ENCODE measurements at places on chromosomes 7 and 10.

- DNase-seq = no peak
Observed at GRCh38 chr10:12796401-12797160, 204.9 kb downstream of the CCDC3 start.

- DNase-seq = no peak
Observed at GRCh38 chr7:13028036-13028824, 340.8 kb downstream of the ARL4A start.

DNA sequence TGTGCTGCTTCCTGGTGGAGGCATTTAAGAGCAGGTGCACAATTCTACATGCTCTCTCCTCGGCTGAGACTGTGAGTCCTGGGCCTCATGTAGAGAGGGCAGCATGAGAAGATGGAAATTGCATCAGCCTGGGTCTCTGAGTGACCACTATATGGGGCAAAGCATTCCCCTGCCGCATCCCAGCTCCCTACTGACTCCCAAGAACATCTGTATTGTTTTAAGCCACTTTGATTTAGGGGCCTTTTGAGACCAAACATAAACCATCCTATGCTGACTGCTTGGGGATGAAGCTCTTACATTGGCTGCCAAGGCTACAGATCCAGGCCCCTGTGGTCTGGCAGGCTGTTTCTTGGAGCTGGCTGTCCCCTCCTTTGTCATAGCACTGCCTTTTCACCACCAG, 101.3 kb upstream of the TBX20 start:
- DNase-seq = no peak

- no peak for DNase-seq
Observed at GRCh38 chr7:137579913-137580640, 236.5 kb upstream of the PTN start.

DNA sequence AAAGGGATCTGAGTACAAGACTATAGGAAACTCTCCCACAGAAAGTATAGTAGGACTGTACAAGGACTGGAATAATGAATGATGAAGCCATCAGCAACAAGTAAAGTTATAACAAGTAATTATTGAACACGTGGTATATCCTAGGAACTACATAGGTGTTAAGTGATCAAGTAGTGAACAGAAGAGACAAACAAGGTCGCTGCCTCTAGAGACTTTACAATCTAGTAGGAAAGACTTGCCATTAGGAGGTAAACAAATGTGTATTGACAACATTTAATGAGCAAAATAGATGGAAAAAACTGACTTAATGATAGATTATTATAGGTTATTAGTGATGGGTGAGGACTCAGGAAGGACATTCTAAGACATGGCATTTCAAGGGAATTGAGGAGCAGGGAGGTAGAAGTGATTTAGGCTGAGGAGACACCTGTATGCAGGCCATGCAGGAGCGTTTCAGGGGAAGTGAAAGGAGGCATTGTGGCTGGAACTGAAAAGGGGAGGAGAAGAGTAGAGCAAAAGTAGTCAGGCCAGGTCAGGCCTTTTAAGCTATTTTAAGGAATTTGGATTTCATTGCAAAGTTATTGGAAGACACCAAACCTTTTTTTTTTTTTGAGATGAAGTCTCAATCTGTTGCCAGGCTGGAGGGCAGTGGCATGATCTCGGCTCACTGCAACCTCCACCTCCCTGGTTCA, 8.5 kb upstream of the GLCCI1 start:
- DNase-seq = no peak

- no peak for DNase-seq
Observed at GRCh38 chr10:15712883-15713282, 6.8 kb downstream of the ITGA8 start.

- DNase-seq = no peak
Observed at GRCh38 chr7:155394413-155394812, 63.5 kb upstream of the EN2 start.

- no peak for DNase-seq
Observed at GRCh38 chr7:103704701-103705100, 258.7 kb upstream of the SLC26A5 start.

GRCh38 chr10:44805466-44806210, 105.5 kb upstream of the TMEM72 start:
- no peak for DNase-seq

- no peak for DNase-seq
Observed at GRCh38 chr10:28954211-28954610, 276.9 kb downstream of the BAMBI start.

DNA sequence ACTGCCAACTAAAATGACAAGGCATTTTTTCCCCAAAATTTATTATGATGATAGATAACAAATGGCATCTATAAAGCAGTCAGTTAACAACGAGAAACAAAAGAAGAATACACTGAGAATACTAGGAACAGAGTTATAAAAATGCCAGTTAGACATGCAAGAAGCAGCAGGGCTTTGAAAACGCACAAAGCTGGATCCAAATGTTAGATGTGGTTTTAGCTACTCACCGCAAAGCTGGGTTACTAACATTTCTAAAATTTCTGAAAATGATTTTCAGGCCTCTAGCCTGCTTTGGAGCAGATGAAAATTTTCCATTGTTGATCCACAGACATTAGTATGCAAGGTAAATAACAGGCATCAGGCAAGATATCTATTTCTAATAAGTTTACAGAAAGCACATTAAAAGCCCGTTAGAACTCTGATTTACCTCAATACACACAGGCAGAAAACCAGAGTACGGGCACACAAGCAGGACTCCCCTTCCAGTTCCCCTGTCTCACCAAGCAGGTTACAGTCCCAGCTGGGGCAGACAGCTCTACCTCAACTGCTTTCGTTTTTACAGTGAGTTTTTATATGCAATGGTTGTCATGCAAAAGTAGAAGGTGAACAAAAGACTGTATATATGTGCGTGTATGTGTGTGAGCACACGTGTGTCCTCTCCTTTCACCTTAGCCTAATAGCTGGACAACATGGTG, 37.9 kb downstream of the GLI3 start:
- no peak for DNase-seq

DNA sequence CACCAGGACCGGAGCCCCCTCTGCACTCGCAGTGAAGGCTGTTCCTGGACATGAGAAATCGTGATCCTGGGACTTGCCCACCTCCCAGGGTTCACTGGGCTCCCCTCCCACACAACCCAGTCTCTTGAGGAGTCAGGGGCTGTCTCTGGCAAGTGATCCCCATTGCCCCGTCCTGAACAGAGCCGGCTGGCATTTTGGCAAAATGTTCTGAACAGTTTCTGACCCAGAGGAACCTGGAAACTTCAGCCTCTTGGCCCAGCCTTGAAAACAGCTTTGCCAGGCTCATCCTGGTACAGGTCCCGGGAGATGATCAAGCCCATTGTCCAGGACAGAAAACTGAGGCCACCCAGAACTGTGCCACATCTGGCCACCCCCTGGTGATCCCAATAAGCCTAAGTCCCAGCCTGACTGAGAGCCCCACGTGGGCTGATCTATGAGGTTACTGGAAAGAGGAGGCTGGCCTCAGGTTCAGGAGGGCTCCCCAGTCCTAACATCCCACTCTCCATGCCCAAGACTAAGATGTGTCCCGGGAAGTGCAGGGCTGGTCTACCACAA, 115.7 kb downstream of the OAT start:
- DNase-seq = no peak

DNA sequence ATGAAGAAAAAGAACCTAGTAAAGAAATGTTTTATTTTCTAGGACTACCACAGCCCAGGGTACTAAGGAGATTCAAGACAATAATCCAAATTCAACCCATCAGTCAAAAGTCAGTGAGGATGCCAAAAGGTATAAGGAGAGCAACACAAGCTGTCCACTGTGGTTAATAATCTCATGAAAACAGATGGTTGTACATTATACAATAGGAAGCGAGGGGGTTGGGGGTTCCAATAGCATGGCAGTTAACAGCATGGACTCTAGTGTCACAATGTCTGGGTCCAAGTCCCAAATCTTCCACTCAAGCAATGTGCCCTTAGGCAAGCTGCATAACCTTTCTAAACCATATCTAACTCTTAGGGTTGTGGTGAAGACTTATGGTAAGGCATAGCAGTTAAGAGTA, 35.1 kb downstream of the BRAF start:
- no peak for DNase-seq

DNA sequence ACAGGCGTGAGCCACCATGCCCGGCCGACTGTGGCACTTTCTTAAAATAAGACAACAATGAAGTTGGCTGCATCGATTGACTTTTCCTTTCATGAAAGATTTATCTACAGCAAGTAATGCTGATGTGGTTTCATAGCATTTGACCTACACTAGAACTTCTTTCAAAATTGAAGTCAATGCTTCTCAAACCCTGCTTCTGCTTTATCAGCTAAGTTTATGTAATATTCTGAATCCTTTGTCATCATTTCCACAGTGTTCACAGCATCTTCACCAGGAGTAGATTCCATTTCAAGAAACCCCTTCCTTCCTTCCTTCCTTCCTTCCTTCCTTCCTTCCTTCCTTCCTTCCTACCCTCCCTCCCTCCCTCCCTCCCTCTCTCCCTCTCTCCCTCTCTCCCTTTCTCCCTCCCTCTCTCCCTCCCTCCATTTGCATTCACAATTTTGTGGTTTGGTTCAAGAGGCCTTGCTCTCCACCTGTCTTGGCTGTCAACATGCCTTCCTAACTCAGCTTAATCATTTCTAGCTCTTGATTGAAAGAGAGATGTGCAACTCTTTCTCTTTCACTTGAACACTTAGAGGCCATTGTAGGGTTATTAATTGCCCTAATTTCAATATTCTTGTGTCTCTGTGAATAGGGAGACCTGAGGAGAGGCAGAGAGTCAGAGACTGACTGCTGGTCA, 52.1 kb downstream of the HDAC9 start:
- no peak for DNase-seq

DNA sequence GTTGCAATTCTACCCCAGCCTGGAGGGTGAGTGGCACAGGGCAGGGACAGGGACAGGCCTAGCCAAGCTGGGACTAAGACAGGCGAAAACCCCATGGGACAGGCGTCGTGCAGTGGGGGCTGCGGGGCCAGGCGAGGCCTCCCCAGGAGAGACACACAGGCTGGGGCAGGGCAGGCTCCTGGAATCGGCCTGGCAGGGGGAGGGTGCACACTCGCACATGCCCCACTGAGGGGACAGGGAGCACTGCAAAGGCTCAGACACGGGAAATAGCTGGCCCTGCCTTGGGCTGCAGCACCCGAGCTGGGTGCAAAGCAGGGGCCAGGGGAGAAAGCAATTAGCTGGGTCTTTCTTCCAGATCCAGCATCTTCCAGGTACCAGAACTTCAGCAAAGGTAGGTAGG, 10.4 kb downstream of the LAT2 start:
- no peak for DNase-seq

GRCh38 chr7:44470135-44470479, 20.4 kb downstream of the NUDCD3 start:
- no peak for DNase-seq

DNA sequence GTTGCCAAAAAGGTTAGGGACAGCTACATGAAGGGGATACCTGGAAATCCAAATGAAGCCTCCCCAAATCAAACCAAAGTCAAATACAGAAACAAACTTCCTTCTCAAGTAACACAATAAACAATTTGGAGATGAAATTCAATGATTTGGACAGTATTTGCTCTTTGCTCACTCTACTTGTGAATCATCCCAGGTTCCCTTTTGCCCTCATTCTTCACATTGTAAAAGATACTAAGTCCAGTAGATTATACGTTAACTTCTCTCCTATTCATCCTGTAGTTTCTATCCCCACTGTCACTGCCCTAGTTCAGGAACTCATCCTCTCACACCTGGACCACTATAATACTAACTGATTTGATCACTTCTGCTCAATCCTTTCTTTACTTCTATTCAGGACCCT, 28.3 kb downstream of the FZD1 start:
- DNase-seq = no peak

GRCh38 chr10:112490545-112490944, 43.5 kb downstream of the VTI1A start:
- DNase-seq = no peak

DNA sequence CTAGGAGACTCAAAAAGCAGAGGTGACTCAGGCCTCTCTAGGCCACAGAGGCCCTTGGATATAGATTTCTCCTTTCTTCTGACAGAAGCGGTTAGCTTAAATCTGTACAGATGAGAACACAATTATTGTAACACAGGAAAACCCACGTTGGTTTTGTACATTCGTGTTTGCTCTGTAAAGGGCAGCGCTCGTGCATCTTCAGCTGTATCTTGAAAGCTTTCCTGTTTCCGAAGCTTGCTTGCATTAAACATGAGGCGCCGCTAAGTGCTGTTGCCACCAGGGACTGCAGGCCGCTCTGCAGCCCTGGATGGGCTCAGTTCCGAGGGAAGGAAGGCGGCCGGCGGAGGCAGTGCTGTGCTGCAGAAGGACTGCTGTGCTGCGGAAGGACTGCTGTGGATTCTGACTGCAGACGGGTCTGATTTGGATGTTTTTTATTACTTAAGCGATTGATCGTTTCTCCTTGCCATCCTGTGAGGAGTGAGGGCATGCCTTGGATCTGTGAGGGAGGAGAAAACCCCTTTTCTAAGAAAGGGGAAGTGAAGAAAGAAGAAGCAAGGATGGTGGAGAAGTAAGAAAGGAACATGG, 53.3 kb downstream of the FHIP2A start:
- peak; percentile 22 for DNase-seq

DNA sequence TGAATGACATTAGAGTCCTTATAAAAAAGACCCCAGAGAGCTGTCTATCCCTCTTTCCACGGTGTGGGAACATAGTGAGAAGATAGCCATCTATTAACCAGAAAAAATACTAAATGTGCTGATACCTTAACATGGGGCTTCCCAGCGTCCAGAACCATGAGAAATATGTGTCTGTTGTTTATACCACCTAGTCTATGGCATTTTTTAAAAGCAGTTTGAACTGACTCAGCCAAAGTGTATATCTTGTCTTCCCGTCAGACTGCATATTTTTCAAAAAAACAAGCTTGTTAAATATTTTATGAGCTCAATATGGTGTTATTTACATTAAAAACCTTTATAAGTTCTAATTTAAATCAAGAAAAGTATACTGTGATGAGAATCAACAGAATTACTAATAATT, 255.3 kb downstream of the HGF start:
- DNase-seq = no peak

GRCh38 chr7:137913985-137914384, 67.2 kb upstream of the DGKI start:
- DNase-seq = no peak

- no peak for DNase-seq
Observed at GRCh38 chr7:133491846-133492652, 239.2 kb downstream of the EXOC4 start.

DNA sequence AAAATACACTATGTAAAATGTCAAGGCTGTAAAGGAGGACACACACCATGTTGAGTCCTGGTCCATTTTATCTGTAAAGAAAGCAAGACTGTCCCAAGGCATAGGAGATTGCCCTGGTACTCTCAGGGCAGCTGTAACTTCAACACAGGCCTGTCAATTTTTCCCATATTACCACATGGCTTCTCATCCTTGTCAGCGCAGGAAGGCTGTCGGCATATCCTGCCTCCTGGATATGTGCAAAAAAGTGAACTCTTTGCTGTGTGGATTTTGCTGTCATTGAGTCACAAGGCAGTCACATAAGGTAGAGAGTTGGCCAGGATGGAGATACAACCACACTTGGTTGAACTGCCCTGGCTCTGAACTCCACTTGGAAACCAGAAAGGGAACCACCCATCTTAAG, 8.7 kb downstream of the DUSP5 start:
- no peak for DNase-seq

- DNase-seq = no peak
Observed at GRCh38 chr7:87206361-87206760, 13.2 kb downstream of the TMEM243 start.
